ENCODE measurements at places on chromosomes 2 and 18.

DNA sequence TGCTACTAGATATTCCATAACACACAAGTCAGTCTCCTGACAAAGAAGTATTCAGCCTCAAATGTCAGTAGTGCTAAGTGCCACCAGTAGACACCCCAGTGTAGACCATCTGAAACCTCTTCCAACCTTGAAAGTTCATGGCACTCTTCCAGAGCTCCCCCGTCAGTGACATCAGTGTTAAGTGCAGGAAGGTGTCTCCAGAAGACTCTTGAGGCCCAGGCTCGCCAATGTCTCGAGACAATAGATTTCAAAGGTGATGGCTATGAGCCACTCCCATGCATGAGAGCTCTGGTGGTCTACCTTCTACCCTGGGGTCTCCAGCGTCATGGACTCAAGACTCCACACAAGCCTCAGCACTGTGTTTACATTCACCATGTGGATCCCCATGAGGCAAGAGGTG, 183.8 kb downstream of the SMAD2 start:
- no peak for DNase-seq

DNA sequence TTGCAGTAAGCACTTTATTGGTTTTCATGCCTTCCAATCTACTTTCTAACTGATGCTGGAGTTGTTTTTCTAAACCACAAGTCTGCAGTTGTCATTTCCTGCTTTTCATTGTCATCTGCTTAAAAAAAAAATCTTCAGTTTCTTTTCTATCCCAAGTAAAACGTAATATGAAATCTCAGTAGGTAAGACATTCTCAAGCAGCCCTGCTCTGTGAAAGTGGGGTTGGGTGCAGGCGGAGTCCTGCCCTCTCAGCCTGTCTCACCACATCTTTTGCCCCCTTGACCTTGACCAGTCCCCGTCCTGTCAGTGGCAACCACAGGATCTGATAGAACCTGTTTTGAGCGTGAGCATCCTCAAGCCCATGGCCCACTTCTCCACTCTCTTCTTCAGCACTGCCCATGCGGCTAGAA, 80.0 kb upstream of the CPO start:
- no peak for DNase-seq

- DNase-seq, result no peak
Observed at GRCh38 chr18:2612996-2613395, 41.6 kb downstream of the NDC80 start.

- no peak for DNase-seq
Observed at GRCh38 chr2:43178602-43179542, 47.5 kb downstream of the ZFP36L2 start.

GRCh38 chr2:97714950-97715652, 1.7 kb downstream of the ZAP70 start:
- DNase-seq, result no peak

GRCh38 chr2:28296243-28296642, 96.4 kb upstream of the FOSL2 start:
- no peak for DNase-seq

DNA sequence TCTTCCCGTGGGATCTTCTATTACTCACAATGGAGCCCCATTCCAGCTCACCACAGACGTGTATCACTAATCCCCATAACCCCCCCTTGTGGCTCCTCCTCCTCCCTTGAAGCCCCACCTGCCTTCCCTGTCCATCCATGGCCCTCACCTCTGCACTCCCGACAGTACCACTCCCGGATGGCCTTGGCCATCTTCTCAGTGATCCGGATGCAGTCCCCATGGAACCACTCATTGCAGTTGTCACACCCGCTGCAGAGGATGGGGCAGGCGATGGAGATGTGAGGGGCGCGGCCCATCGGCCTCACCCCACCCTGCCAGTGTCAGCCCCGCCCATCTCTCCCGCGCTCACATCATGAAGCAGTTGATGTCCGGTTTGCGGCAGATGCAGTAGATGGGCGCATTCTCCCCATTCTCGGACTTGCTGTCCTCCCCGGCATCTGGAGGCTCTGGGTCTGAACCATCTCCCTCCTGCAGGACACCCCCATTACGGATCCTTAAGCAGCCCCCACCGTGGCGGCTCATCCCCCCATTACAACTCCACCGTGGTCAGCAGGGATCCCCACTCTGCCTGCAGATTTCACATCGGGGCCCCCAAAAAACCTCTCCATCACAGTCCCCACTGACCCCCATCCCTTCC, 983 bp downstream of the CXXC1 start:
- peak; percentile 22 for DNase-seq

DNA sequence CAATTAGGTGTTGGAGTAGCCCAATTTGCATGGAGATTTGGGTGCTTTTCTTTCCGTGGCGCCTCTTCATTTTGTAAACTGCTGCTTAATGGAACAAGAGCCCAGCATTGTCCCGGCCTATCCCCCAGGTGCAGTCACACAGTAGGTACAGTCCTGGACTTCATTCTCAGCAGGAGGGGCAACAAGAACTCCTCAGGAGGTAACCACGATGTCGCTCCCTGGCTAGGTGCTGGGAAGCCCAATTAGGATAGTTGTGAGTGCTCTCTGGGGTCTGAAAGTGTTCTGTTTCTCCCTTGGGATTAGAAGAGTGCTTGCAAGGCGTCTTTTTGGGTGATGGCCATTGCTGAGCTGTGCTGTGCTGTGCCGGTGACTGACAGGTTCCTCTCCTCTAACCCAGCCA, 53.8 kb downstream of the CABLES1 start:
- DNase-seq, result no peak

- no peak for DNase-seq
Observed at GRCh38 chr2:121617042-121617599, 32.1 kb downstream of the CLASP1 start.
